Nasal cavity respiratory epithelium epithelial cell of viscerocranial mucosa (primary cell): ENCODE measurements at places on chromosomes 16 and 17. TPM values are rescaled to one million over a fixed set of nuclear protein-coding genes. Genes with fewer than 3 reads are reported as not detected.

The PCTP gene
- 6.5 and 11.6 TPM in 2 replicates for total RNA-seq

The OR1F1 gene
- 0.14 TPM in 1 of 2 replicates, not detected in the other for total RNA-seq

The CTRB2 gene
- total RNA-seq: not detected in 2 replicates

The MYH2 gene
- total RNA-seq: not detected in 2 replicates

The OTOP3 gene
- 0.34 TPM in 1 of 2 replicates, not detected in the other for total RNA-seq

The ACSM2A gene
- not detected in 2 replicates for total RNA-seq

The TBC1D28 gene
- total RNA-seq: not detected in 2 replicates

The DOC2B gene
- under 0.01 and 17.8 TPM in 2 replicates for total RNA-seq

The KRTAP2-3 gene
- 0.93 TPM in 1 of 2 replicates, not detected in the other for total RNA-seq

The ITGA2B gene
- under 0.01 and 0.07 TPM in 2 replicates for total RNA-seq

The RCVRN gene
- not detected in 2 replicates for total RNA-seq

The PRR11 gene
- total RNA-seq: 0.85 and 1.4 TPM in 2 replicates

The CDH11 gene
- 7.9 and 12.4 TPM in 2 replicates for total RNA-seq

The KRT36 gene
- not detected in 2 replicates for total RNA-seq

The HNF1B gene
- total RNA-seq: not detected in 2 replicates

The EPX gene
- not detected in 2 replicates for total RNA-seq

The TNFRSF17 gene
- not detected in 2 replicates for total RNA-seq

The STUB1 gene
- 119 and 126 TPM in 2 replicates for total RNA-seq

The PMFBP1 gene
- total RNA-seq: 0.50 and 0.68 TPM in 2 replicates

The CD300LF gene
- not detected in 2 replicates for total RNA-seq

The SEZ6L2 gene
- 4.8 and 18.9 TPM in 2 replicates for total RNA-seq

The SLC47A1 gene
- 0.34 and 0.57 TPM in 2 replicates for total RNA-seq

The ABAT gene
- 1.4 and 3.8 TPM in 2 replicates for total RNA-seq

The OVCA2 gene
- 23.3 and 91.2 TPM in 2 replicates for total RNA-seq

The CENPN gene
- 7.5 and 8.5 TPM in 2 replicates for total RNA-seq

The C1QTNF1 gene
- 3.4 and 8.3 TPM in 2 replicates for total RNA-seq

The KRT32 gene
- not detected in 2 replicates for total RNA-seq

The KRT31 gene
- 0.14 and 0.34 TPM in 2 replicates for total RNA-seq

The ABCA3 gene
- total RNA-seq: 0.64 and 0.68 TPM in 2 replicates

The RHBDL1 gene
- 4.7 and 6.2 TPM in 2 replicates for total RNA-seq

The RASL10B gene
- total RNA-seq: 0.57 and 0.68 TPM in 2 replicates

The MT3 gene
- total RNA-seq: not detected in 2 replicates

The PLCG2 gene
- 2.1 and 10.6 TPM in 2 replicates for total RNA-seq

The FAM83G gene
- total RNA-seq: 60.3 and 66.3 TPM in 2 replicates

The TPSAB1 gene
- total RNA-seq: not detected in 2 replicates

The KIF19 gene
- 0.07 TPM in 1 of 2 replicates, not detected in the other for total RNA-seq

The NPIPB9 gene
- 0.68 and 3.1 TPM in 2 replicates for total RNA-seq

The ARL16 gene
- total RNA-seq: 12.7 and 23.2 TPM in 2 replicates

The CCL17 gene
- total RNA-seq: not detected in 2 replicates

The SMIM22 gene
- total RNA-seq: 2.1 and 5.8 TPM in 2 replicates

The BICDL2 gene
- total RNA-seq: 23.3 and 27.3 TPM in 2 replicates
